ENCODE measurements at places on chromosomes 5 and 9. TPM values are rescaled to one million over a fixed set of nuclear protein-coding genes. Genes with fewer than 3 reads are reported as not detected.

IL3 gene
- not detected for polyA plus RNA-seq

DNA sequence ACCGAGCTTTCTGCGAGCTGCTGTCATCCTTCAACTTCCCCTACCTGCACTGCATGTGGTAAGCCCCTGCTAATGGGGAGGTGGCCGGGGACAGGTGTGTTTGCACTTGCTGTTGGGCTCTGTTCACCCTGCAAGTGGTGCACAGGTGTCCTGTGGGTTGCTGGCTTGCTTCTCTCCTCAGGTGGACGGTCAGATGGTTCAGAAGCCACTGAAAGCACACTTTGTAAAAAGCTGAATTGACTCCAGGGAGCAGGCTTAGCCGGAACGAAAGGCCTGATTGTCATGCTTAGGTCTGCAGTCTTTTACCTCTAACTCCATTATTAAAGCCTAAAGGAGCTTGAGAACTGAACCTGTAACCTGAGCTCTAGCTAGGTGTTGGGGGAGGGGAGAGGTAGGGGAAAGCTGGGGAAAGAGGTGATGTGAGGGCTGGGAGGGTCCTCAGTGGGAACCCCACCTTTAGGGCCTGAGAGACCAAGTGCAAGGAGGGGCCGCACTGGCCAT lies 37.6 kb downstream of the ACER2 start:
- no peak for DNase-seq

DNA sequence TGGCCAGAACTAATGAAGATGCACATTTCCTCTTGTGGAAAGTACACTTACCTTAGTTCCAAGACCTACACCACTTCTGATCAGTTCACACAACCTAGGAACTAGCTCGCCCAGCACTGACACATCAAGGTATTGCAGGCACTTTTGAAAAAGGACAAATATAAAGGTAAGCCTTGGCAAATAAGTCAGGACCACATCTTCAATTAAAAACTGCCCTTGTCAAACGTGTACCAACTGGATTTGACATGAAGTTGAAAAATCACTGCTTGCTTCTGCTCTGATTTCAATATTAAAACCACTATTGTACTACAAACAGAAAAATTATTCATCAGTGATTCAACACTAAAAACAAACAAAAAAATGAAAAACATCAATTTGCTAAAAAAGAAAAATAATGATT lies 45.0 kb upstream of the OR2K2 start:
- DNase-seq: no peak

- DNase-seq: peak; percentile 78
These were observed 59.1 kb downstream of the ABCA1 start for GRCh38 chr9:104868687-104869404.

DNA sequence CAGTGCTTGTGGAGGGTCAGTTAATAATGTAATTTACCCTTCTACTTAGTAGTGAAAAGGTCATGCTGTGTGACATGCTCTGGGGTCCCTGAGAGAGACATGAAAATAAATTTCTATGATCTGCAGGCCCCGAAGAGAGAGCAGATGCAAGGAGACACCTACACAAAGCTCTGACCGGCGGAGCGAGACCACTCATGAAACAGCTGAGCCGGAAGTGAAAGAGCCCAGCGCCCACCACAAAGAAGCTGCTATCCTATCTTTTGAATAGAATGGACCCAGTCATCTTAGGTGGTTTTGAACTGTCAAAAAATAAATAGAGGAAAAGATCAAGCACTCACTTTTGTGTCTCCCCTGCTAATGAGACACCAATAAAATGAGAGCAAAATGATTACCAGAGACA lies 190.0 kb downstream of the MED10 start:
- DNase-seq: peak; percentile 15

- no peak for DNase-seq
These were observed 21.3 kb downstream of the PTBP3 start for GRCh38 chr9:112312139-112312538.

TAF1L gene
- polyA plus RNA-seq: not detected

GRCh38 chr5:76450054-76450453 lies 47.0 kb downstream of the IQGAP2 start:
- DNase-seq: no peak

GRCh38 chr9:132776268-132776667 lies 101.8 kb downstream of the AK8 start:
- DNase-seq: no peak

DNA sequence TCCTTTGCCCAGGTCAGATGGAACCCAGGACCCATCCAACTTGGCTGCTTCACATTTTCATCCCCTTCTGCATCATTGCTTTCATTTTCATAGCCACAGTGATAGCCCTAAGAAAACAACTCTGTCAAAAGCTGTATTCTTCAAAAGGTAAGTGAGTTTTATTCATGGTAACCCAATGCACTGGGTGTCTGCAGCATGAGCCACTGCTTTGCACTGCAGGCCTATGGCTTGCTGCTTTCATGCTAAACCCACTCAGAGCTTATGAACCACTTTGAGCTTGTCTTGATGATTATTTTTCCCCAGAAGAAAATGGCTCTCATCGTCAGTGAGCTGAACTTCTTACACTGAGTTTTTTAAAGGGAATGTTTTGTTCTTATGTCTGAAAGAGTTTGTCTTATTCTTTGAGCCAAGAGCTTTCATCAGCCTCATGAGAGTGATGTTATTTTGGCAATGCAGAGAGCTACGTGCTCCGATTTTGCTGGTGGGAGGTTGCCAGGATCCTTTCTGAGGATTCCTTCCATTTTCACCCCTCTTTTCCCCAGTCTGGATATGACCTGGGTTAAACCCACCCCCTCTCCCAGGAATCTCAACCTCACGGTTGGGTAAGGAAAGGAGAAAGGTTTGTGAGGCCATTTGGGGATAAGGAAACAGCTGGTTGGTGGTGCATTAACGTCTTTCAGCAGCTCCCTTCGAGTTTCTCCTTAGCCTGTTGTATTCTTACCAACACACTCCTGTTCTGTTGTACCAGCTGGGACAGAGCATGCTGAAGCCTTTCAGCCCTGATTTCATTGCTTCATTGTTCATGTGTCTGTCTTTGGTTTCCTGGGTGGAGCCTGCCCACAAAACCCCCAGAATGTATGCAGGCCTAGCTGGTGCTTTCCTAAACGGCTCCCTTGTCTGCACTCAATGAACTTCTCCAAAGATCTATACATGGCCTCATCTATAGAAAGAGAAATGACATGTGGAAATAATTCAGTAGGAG lies 47.6 kb downstream of the PDCD1LG2 start:
- peak; percentile 44 for DNase-seq

ANKRD31 gene
- polyA plus RNA-seq: 0.04 TPM

DNA sequence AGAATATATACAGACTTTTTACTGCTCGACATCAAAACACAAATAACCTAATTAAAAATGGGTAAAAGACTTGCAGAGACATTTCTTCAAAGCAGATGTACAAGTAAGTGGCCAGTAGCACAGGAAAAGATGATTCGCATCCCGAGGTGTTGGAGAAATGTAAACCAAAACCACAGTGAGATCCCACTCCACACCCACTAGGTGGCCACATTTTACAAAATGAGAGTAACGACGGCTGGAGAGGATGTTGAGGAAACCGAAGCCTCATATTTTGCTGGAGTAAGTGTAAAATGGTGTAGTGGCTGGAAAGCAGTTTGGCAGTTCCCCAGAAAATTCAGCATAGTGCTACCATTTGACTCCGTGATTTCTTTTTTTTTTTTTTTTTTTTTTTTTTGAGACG lies 21.3 kb upstream of the GBGT1 start:
- no peak for DNase-seq

GRCh38 chr5:5437227-5438172 lies 15.0 kb downstream of the ICE1 start:
- no peak for DNase-seq

- no peak for DNase-seq
These were observed 8.8 kb upstream of the RNF183 start for GRCh38 chr9:113311961-113312360.

- no peak for DNase-seq
These were observed 50.4 kb upstream of the DAB2 start for GRCh38 chr5:39475159-39475571.

GRCh38 chr9:127132375-127132774 lies 9.9 kb upstream of the ANGPTL2 start:
- DNase-seq: no peak

TMEM171 gene
- polyA plus RNA-seq: not detected

SPATA31C1 gene
- polyA plus RNA-seq: not detected

- DNase-seq: no peak
These were observed 44.4 kb downstream of the ANKRD31 start for GRCh38 chr5:75192264-75192663.

- no peak for DNase-seq
These were observed 7.0 kb downstream of the NOP16 start for GRCh38 chr5:176381423-176381822.

SLCO6A1 gene
- not detected for polyA plus RNA-seq

DNA sequence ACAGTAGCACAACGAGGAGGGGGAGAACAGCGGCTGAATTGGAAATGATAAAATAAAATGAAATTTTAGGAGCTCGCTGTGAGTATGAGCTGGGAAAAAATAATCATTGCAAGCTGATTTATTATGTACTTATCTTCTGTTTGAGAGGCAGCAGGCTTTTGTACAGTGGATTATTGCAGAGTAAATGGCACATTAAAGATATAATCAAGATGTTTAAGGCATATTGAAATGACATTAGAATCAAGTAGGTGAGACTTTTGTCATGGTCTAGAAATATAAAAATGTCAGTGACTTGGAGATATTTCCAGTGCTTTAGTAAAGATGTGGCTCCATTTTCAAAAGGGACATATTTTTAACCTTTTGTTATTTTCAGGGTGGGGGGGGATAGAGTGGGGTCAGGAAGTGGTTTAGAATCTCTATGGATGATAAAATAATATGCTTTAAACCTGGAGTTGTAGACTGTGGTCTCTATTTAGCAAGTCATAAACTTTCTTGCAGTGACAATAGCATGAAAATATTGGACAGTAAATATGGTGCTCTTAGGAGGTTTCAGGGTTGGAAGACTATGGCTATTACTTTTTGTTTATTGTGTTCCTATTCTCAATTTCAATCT lies 46.8 kb downstream of the PTTG1 start:
- DNase-seq: no peak

DNA sequence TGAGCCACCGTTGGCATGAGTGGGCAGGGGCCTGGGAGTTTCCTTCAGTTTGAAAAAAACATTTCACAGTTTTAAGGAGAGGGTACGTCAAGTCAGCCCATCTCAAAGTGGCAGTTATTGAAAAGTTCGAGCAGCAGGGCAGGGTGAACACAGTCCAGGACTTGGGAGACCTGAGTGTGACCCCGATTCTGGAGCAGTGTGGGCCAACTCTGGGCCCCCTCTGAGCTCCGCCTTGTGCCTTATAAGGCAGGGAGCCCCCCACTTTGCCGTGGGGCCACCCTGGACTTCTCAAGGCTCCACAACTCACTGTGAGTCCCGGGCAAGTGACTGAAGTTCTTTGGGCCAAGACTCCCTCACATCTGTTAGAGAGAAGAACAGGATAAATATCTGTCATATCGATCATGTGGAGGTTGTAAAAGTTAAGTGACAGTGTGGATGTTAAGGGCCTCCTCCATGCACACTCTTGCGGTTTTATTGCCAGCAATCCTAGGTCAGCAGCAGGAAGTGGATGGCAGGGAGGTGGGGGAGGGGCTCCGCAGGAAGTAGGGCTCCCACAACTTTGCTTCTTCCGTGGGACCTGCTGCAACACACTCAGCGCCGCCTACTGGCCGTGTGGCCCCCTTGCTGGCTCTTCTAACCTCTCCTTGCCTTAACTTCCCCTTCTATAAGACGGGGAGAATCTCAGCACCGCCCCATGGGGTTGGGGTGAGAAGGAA lies 38.4 kb downstream of the HRH2 start:
- no peak for DNase-seq

GRCh38 chr5:19987612-19988361 lies at the start of gene CDH18:
Gene CDH18 (minus strand): TSS chr5:19988200. CDS start chr5:19838986, 149,214 bp downstream.
- DNase-seq: no peak

GRCh38 chr5:76402251-76402885 lies 717 bp upstream of the IQGAP2 start:
- peak; percentile 76 for DNase-seq

AK8 gene
- 0.81 TPM for polyA plus RNA-seq

DNA sequence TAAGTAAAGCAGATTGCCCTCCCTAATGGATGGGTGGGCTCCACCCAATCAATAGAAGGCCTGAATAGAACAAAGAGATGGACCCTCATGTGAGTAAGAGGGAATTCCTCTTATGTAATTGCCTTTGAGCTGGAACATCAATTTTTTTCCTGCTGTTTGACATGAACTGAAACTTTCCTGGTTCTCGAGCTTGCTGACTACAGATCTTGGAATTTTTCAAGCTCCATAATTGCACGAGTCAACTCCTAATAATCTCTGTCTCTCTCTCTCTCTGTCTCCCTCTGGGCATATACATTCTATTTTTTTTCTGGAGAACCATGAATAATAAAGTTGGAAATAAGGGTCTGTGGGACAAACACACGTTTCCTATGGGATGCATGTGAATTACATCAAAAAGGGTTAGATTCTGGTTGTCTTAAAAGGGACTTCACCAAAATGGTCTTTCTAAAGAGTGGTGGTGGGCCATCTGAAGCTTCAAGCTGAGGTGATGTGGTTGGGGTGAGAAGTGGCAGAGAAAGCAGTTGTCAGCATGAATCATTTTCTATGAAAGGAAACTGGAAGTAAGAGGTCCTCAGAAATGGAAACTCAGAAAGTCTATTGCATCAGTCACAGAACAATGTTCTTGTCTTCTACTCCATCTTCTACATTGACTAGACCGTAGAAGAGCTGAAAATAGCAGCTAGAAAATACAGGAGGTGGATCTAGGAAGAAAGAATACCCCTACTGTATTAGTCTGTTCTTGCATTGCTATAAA lies 47.0 kb upstream of the HOMER1 start:
- no peak for DNase-seq

DNA sequence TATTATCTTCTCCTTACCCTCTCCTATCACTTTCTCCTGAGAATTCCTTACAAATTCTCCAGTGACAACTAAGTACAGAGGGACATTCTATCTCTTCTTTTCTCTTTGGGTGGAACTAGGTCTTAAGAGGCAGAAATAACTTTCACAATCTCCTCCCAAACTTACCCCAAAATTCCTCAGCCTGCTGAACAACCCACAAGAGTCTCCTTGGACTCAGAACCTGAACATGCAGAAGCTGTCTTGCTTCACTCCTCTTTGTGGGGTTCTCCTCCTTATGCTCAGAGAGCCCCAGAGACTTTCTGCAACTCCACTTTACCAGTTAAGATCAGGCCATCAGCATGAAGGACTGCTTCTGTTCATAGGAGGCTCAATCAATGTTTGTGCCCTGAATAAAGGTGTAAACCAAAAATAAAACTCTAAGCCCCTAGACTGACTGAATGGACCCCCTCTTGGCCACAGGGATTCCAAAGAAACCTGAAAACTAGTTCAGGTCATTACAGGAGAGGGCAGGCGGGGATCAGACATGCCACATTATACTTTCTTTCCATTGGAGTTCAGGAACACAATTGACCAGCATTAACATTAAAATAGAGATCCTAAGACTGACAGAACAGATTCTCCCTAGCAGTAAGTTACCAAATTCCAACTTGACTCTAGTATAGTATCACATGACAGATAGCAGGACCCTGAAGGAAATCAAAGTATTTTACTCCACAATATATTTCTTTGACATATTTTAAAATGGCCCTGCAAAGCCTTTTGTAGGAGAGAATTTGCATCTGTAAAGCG lies 179.7 kb upstream of the FBXL17 start:
- no peak for DNase-seq

DNA sequence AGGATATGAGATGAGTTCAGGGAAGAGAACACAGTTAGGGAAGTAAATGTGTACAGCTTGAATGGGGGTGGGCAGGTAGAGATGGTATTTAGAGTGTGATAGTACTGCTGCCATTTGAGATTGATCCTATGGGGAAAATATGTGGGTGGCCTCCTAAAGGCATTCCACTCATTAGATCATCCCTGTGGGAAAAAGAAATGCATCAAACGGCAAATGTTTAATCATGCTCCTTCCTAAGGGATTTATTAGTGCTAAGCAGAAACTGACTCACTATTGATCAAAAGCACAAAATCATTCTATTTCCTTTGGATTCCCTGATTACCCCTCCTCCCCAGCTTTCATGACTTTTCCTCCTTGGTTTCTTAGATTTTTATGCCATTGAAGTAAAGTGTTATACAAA lies 36.4 kb upstream of the SMC5 start:
- no peak for DNase-seq

All from naive B cell (primary cell).